ENCODE measurements at places on chromosomes 3 and 15. TPM values are rescaled to one million over a fixed set of nuclear protein-coding genes. Genes with fewer than 3 reads are reported as not detected.

The RAB6B gene
- total RNA-seq: 0.52 TPM

DNA sequence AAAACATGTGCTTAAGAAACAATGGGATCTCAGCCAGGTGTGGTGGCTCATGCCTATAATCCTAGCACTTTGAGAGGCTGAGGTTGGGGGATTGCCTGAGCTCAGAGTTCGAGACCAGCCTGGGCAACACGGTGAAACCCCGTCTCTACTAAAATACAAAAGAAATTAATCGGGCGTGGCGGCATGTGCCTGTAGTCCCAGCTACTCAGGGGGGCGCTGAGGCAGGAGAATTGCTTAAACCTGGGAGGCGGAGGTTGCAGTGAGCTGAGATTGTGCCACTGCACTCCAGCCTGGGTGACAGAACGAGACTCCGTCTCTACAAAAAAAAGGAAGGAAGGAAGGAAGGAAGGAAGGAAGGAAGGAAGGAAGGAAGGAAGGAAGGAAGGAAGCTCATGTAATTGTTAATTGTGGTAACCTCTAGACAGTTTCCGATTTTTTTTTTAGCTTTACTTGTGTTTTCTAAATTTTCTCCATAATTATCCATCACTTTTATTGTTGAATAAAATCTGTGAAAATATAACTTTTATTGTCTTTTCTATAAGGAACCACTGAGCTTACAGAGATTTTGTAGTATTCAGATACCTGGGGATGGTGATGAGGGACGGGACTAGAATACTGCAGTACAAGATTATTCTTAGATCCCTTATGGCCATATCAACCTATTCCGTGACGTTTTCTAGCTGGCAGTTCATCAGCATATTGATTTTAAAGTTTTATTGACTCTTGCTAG lies 506.9 kb downstream of the NR2F2 start:
- DNase-seq: no peak

DNA sequence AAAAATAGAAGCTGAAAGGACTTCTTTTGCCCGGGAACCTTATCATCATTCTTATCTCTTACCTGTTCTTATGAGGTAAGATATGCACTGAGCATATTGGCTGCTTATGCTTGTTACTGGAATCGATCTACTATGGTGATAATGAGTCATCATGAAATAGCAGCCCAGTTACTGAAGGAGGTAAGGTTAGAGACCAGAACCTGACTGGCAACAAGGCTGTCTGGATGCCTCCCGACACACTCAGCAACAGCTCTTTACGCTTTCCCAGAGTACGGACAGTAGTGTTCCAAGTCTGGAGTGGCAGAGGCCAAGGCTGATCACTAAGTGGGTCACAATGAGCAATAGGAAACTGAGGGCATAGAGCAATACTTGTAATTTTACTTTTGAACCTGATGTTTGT lies 314.1 kb downstream of the NLGN1 start:
- DNase-seq: no peak

DNA sequence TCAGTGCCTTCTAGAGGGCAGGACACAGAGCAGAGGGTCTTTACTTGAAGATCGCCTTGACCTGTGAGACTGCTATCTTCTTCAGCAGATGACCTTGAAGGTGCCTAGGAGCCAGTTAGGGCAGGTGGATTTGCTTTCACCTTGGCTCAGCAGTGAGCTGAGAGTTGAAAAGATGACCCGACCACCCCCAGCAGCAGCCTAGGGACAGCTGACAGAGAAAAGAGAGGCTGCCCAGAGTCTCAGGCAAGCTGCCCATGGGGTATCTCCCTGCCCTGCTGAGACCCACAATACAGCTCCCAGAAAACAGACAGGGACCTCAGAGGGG lies 453 bp upstream of the LTF start:
- no peak for DNase-seq

DNA sequence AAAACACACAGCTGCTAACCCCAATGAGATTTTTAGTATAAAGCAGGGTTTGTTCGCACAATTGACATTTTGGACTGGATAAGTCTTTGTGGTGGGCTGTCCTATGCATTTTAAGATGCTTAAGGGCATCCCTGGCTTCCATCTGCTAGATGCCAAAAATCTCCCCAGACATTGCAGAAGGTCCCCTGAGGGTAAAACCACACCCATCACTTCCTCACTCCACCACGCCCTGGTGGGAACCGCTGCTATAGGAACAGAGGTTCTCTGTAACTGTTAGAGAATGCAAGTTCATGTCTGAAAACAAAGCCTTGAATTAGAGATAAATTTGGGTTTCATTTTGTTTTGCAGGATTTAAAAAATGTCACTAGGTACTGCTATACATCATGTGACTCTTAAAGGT lies 67.7 kb downstream of the ARHGEF26 start:
- no peak for DNase-seq

DNA sequence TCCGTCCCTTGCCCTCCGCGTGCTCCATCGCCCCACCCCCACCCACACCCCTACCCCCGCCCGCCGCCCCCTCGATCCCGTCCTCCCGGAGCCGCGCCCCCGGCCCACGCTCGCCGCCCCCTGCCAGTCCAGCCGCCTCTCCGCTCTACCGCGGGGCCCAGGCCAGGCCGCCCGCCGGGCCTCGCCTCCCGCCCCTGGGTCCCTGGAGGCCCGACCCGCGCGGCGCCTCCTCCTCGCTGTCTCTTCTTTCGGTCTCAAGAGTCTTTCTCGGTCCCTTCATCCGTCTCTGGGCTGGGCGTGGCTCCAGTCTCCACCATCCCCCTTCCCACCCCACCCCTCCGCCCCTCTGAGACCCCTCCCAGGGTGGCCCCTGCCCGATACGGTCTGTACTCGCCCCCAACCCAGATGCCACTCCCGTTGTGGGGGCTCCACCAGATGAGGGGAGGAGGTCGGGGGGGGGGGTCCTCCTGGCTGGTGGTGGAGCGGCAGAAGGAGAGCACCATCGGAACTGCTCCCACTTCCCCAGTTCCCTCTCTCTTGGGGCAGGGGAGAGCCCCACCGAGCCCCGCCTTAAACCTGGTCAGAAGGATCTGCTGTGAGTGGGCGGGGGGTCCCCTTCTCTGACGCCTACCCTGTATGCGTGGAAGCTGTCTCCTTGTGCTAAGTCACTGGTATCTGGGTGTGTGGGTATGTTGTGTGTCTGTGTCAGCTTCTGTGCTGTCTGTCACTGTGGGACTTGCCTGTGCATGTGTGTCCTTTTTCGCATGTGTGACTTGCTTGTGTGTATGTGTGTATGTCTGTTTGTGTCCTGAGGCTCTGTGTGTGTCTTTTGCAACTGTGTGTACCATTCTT lies 1.0 kb downstream of the PRKCD start:
- no peak for DNase-seq

DNA sequence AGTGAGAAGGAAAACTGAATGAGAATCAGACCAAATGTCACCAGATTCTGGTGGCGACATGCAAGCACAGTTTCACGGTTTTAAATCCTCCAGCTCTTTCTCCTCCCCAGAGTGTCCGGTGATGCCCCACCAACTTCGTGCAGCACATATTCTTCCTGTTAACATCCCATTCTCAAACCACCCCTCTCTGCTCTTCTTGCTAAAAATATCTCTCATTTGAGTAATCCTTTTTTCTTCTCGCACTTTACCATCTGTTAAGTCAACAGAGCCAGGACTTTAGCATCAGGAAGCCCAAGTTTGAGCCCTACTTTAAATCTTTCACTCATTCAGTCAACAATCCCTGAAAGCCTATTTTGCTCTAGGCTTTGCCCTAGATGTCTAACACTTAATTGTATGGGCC lies 68.2 kb upstream of the VGLL4 start:
- peak; percentile 34 for DNase-seq

The PGBD4 gene
- 1.5 TPM for total RNA-seq

DNA sequence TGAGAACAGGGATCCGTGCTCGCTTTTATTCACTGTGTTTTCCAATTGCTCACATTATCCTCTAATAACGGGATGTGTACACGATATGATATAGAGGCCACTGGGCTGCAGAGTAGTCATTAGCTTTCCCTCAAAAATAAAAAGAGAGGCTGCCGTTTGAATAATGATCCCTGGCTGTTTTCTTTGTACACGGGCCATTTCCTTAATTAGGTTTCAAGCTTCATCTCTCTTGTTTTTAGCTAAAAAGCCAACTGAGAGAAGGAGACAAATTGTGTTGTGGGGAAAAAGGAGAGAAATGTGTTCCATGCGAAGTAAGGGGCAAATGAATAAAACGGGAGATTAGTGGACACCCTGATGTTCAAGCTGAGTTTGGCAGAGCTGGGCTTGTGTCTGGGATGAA lies 174.2 kb downstream of the CACNA2D3 start:
- DNase-seq: no peak

The CASR gene
- total RNA-seq: not detected

GRCh38 chr15:35168464-35168863 lies 83.4 kb upstream of the NANOGP8 start:
- no peak for DNase-seq

The TM6SF1 gene
- 3.5 TPM for total RNA-seq

The IQCH gene
- 1.4 TPM for total RNA-seq

The IL17RC gene
- total RNA-seq: 95.5 TPM

DNA sequence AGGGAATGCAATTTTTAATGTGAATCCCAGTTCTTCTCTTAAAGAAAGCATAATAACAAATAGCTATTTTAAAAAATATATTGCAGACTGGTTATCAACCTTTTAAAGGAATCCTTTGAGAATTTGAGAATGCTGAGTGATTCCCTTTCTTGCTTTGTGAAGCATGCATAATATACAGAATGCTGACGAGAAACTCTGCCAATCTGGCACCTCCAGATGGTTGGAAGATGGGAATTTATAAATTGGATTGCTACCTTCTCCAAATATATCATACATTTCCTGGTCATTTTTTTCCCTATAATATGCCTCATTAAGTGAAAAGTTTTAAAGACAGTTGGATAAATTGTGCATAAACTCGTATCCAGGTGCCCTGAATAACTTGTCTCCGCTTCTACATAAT lies 333.9 kb upstream of the ARPP21 start:
- DNase-seq: no peak

GRCh38 chr3:66270701-66271100 lies 49.9 kb downstream of the SLC25A26 start:
- no peak for DNase-seq

The TMEM45A gene
- total RNA-seq: 779 TPM
